Fibroblast of upper back skin (primary cell): ENCODE measurements at places on chromosomes 4 and X.
A peak's percentile ranks its signal among the peaks of the same experiment; 100 is the strongest.

DNA sequence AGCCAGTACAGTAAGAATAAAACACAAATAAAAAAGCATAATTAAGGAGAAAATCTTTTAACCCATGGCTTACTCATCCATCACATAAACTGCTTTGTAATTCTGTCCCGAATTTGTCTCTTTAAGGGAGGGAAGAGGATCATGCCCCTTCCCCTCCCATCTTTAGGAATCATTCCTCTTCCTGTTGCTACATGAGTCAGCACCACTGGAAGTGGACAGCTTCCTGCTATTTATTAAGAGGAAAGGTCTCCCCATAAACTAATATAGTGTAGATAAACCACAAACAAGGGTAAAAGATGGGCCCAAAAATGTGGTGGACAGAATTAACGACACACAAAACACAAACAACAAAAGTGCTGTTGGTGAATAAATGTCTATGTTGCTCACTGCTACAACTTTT, 75.8 kb downstream of the PPP3CA start:
- DNase-seq = no peak

DNA sequence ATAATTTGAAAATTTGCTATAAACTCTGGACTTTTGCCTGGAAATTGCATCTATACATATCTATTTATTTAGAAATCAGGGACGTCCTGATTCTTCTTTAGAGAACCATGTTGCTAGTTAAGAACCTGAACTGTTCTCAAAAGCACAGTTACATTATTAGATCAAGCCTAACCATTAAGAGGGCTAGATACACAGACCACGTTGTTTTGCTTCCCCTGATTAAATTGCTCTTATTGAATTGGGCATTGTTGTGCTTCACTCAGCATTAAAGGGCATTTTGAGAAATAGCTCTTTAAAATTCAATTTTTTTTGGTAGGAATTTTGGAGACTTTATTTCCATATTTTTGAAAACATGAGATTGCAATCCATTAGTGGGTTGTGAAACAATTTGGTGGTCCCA, 44.4 kb downstream of the FIP1L1 start:
- no peak for DNase-seq

GRCh38 chr4:169756971-169757574, 671 bp downstream of the HPF1 start:
- no peak for DNase-seq

GRCh38 chrX:25144043-25144940, 128.5 kb upstream of the ARX start:
- peak; percentile 42 for DNase-seq

GRCh38 chrX:11531226-11531625, 134.5 kb downstream of the ARHGAP6 start:
- DNase-seq = no peak

GRCh38 chr4:41977709-41978108, 3.8 kb upstream of the DCAF4L1 start:
- DNase-seq = peak; percentile 74
